Cerebellum (tissue), 4 donors: ENCODE measurements at places on chromosomes 1 and 21.

- no peak for DNase-seq
Observed at GRCh38 chr1:56193656-56194055, 385.7 kb downstream of the PLPP3 start.

DNA sequence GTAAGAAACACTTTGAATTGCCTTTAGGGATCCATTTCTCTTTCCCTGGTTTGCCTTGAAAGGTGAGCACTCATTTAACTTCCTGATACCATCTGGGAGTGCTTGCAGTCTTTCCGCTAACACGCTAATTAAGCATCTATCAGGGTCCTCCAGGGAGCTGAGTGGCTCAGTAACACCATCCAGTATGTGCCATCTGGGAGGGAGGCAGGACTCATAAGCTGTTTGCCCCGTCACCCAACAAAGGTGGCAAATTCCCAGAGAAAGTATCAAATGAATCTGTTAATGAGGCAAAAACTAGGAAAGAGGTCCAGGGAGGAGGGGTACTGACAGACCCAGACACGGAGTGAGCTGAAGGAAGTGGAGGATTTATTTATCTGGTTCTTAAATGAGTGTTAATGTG lies 430.9 kb downstream of the HLX start:
- no peak for DNase-seq

GRCh38 chr1:93848350-93848883 lies 30.6 kb downstream of the DNTTIP2 start:
- DNase-seq, result no peak

- DNase-seq, result no peak
Observed at GRCh38 chr1:226874579-226875425, 4.4 kb downstream of the PSEN2 start.

- no peak for DNase-seq
Observed at GRCh38 chr1:160219062-160219929, 14.1 kb downstream of the PEA15 start.

DNA sequence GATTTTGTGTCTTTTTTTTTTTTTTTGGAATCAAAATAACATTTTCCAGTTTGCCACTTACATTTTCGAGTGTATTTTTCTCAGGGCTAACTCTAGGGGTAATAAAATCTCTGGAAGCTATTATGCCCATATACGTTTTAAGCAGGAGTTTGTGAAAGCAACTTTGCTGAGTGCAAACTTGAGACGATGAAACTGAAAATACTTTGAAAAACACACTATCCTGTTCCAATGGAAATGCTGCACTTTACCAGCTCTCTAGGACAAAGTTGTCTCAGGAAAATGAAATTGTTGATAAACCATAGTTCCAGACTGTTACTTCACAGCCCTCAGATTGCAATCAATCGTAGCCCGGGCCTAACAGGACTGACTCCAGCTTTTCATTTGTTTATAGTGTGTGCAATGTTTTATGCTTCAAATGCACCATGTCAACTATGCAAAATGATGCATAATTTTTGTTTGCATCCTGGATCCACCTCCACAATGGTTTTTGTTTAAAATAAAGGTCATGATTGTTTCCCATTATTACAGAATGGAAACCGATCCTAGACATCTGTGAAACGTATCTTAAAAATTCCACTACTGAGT lies 220.6 kb upstream of the PKN2 start:
- DNase-seq, result no peak

- DNase-seq, result no peak
Observed at GRCh38 chr1:162554258-162554657, 7.3 kb upstream of the UAP1 start.

DNA sequence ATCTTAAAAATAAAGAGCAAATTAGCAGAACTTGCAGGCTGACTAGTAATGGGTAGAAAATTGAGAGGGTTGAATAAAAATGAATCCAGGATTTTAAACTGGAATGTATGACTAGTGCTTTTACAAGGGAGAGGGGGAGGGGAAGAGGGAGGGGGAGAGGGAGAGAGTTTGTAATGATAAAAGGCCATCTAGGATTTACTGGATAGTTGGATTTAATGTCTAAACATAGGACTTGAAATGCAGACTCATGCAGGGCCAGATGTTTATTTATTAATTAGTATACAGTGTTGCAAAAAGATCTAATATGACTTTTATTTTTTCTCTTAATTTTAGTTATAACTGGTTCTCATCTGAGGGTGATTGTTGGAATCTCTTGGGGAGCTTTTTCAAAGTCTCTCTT lies 4.3 kb downstream of the ZNF326 start:
- no peak for DNase-seq

GRCh38 chr1:17569200-17570139 lies 30.0 kb downstream of the ARHGEF10L start:
- no peak for DNase-seq

GRCh38 chr1:220786337-220787068 lies at the start of gene MTARC1:
TSS of gene MTARC1 (plus strand) at chr1:220786913. CDS start at chr1:220786945, 32 bp downstream.
- DNase-seq, result peak; percentile 90

- DNase-seq, result no peak
Observed at GRCh38 chr1:101311146-101311920, 74.5 kb downstream of the S1PR1 start.

GRCh38 chr1:64263335-64263734 lies 59.9 kb downstream of the UBE2U start:
- DNase-seq, result no peak

DNA sequence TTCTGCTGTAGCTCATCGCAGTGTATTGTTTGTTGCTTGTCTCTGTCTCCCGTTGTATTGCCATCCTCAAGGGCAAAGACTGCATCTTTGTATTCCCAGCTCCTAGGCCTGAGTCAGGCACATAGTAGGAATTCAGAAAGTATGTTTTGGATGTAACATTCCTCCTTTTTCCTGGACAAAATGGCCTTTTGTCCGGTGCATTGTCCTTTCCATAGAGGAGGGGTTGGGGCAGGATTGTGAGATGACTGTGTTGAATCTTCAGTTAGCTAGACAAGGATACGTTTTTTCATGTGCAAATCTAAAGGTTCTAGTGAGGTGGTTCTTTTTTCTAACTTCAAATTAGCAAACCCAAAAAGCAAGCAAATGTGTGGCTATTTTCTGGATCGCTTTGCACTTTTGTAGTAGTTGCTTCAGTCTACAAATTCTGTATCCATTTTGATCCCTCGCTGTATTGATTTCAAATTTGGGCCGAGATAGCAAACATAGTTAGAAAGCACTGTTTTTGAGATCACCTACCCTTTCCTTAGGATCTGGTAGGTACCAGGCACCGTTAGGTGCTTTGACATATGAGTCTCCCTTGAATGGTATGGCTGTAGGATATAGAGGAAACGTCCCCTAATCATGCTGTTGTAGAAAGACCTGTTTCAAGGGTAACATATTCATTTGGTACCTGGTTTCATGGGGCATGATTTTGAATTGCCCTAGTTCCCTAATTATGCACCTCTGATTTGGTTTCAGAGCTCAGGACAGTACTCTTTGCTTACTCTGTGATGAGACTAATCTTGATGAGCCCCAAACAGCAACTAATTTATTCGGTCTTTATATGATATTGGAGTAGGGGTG lies 1.2 kb downstream of the PPP1R8 start:
- no peak for DNase-seq

- DNase-seq, result no peak
Observed at GRCh38 chr1:41540886-41541591, 56.6 kb upstream of the EDN2 start.

GRCh38 chr1:43711524-43712386 lies 4.4 kb downstream of the ST3GAL3 start:
- DNase-seq, result no peak

DNA sequence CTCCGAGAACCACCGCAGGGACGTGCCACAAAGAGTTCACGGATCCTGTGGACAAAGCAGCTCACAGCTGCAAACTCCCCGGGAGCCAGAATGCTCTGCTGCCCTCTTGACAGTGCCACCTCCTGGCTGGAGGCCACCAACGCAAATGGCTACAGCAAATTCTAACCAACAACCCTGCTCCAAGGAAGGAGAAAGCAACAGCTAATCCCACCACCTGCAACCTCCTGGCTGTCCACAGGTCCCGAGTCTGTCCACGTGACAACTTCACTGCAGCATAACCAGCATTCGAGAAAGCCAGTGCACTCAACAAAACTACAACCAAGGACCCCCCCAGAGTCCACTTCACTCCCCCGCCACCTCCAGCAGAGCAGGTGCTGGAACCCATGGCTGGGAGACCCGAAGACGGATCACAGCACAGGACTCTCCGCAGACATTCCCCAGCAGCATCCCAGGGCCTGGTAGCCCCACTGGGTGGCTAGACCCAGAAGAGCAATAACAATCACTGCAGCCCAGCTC lies 17.3 kb downstream of the POFUT2 start:
- no peak for DNase-seq

GRCh38 chr1:167454304-167454893 lies 63.9 kb downstream of the CD247 start:
- no peak for DNase-seq
